ENCODE measurements at places on chromosomes 12 and 14.
A peak's percentile ranks its signal among the peaks of the same experiment; 100 is the strongest.

DNA sequence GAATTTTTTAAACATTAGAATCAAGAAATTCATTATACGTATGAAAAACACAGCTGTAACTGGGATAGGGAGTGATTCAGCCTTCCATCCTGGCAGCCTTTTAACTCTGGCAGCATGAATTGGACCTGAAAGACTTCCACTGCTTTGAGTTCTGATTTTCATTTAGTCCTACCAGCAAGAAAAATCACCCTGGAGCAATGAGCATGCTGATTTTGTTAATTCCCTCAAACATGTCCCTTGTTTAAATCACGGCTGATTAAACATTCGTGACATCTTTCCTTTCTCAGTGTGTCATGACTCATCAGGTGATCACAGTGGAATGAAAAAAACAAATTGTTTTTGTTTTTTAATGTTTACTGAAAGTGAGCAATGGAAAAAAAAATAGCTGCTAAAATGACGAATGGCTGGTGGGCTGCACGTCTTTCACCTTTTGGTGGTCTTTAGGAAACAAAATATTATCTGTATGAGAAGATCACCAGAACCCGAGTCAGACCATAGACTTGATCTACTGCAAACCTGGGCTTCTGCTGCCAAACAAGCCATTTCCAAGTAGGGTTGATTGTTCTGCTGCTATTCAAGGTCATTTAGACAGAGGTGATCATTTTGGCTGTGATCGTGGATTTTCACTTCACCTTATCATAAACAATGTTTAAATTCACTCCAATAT lies 67.0 kb upstream of the CAND1 start:
- no peak for DNase-seq

DNA sequence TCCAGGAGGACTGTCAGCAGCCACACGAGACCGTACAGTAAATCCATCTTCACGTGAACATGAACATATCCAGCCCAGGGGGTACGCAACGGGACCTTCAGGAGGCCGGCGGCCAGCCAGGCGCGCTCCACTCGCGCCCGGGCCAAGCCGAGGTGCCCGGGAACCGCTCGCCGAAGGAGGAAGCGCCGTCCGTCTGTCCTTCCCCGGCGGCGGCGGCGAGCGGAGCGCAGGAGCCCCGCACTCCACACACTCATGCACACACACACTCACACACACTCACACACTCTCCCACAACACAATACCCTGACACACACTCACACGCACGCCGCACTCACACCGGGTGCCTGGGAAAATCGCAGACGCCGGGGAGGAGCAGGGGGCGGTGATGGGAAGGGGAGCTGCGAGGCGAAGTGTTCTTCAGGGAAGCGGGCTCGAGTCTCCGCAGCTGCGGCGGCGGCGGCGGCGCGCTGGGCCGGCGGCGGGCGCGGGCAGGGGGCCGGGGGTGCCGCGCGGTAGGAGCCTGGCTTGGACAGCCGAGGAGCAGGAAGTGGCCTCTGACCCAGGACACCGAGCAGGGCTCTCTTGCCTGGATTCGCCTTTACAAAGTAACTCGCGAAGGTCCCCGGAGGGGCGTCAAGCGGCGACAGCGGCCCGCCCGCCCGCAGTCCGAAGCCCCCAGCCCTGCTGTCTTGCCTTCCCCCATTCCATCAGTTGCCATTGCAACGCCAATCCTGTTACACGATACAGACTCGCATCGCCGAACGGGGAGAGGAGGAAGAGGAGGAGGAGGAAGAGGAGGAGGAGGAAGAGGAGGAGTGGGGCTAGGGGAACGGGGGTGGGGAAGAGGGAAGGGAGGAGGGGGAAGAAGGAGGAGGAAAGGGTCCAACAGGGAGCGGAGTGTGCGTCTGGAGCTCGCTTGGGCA lies 601 bp downstream of the MDGA2 start:
- peak; percentile 63 for DNase-seq

DNA sequence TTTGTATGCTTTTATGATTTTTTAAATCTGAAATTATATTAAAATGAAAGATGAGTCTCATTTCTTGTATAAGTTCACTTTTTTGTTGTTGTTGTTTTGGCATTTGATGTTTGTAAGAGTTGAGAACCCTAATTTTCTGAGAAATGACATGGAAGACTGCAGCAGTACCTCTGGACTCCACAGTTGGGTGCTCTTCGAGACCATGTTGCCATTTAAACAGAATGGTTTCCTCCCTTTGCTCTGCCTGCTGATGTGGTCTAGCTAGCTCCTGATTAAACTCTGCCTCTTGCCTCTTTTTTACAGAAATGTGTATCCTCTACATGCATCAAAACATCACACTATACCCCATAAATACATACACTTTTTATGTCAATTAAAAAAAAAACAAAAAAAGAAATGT lies 5.8 kb upstream of the LTA4H start:
- DNase-seq = no peak

DNA sequence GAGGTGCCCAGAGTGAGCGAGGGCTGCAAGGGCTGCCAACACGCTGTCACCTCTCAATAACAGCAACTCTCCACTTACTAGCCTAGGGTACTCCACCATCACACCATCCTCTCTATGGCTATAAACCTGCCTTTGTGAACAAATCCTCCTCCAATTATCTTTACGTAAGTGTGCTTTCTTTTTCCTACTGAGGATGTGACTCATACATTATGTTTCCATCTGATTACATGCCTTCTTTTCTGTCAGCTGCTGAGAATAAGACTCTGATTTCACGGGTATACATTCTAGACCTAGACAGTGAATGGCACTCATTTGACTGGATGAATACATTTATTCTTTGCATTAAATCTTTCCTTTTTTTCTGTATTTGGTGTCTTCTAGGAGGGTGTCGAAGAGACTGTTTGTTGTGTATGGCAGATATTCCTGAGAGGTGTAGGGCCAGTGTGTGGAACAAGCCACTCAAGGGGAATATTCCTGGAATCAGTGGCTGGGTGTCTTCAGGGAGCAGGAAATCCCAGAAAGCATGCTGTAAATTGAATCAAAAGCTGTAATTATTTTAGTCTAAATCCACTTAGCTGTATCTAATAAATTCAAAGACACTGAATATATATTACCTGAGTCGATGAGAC lies 327.3 kb upstream of the TMTC1 start:
- no peak for DNase-seq

Measured in GM23338 (cell line).